ENCODE measurements at places on chromosomes 16 and 17.

GRCh38 chr17:83196366-83196765, 117.0 kb downstream of the METRNL start:
- DNase-seq: peak; percentile 40

DNA sequence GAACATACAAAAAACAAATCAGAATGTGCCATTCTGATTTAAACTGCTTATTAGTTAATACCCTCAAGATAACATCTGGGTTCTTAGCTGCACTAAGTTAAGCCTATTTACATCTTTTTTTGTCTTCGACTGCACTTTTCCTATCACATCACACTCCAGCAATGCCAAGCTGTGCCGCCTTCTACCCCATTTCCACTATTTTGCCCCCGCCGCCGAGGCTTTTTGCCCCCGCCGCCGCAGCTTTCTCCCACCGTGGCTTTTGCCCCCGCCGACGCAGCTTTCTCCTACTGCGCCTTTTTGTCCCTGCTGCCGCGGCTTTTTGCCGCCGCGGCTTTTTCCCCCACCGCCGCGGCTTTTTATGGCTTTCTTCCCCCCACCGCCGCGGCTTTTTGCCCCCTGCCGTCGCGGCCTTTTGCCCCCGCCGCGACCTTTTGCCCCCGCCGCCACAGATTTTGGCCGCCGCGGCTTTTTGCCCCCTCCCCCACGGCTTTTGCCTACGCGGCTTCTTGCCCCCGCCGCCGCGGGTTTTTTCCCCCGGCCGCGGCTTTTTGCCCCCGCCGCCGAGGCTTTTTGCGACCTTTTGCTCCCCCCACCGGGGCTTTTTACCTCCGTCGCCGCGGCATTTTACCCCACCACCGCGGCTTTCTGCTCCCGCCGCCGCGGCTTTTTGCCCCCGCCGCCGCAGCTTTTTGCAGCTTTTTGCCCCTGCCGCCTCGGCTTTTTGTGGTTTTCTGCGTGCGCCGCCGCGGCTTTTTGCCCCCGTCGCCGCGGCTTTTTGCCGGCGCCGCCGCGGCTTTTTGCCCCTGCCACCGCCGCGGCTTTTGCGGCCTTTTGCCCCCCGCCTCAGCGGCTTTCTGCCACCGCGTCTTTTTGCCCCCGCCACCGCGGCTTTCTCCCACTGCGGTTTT, 331.4 kb upstream of the WSB1 start:
- DNase-seq: no peak

DNA sequence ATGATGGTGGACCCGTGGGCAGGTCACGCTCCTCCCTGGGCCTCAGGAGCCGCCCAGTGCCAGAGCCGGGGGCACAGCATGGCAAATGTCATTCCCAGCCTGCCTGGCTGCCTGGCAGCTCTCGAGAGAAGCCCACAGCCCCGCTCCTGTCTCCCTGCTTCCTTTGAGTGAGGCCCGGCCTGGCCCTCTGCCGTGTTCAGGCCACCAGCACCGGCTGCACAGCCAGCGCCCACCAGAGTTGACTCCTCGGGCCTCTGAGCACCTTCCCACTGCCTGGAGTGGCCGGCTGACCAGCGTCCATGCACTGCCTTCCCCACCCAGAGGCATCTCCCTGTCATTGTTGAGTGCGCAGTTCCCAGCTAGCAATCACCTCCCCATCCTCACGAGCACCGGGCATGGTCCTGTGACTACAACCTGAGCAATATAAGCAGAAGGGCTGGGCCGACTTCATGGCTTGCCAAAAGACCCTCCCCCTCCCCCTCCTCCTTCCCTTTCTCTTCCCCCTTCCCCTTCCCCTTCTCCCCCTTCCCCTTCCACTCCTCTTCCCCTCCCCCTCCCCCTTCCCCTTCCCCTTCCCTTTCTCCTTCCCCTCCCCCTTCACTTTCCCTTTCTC, 11.9 kb upstream of the SLC38A10 start:
- no peak for DNase-seq

GRCh38 chr17:83008526-83008925, 70.9 kb upstream of the METRNL start:
- DNase-seq: no peak

- DNase-seq: no peak
These were observed 16.1 kb upstream of the GFAP start for GRCh38 chr17:44931376-44931775.

- DNase-seq: no peak
These were observed 8.3 kb downstream of the SOCS3 start for GRCh38 chr17:78351449-78352006.

- DNase-seq: no peak
These were observed 36.6 kb upstream of the ACSM2B start for GRCh38 chr16:20612551-20613480.

DNA sequence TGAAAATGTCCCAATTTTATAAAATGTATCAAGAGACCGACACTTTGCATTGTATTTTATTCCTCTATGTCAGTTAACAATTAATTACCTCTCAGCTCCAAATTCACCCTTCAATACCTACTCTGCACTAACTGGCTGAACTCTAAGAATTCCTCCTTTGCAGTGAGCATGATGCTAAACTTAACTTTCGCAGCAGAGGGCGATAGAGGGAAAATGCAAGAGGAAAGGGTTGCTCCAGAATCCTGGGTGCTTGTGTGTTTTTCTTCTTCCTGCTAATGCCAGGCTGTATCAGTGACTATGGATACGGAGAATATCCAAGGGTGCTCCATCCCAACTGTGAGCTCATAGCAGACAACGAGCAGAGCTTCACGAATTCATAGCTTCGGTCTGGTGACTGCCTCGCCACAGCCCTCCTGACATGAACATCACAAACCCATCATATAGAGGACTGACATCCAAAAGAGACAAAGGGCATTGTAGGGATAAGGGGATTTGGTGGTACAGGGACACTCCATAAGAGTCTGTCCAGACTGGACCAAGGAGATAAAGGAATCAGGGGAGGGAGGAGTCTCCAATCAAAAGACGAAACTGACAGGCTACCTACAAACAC, 172.9 kb downstream of the STX8 start:
- DNase-seq: no peak

DNA sequence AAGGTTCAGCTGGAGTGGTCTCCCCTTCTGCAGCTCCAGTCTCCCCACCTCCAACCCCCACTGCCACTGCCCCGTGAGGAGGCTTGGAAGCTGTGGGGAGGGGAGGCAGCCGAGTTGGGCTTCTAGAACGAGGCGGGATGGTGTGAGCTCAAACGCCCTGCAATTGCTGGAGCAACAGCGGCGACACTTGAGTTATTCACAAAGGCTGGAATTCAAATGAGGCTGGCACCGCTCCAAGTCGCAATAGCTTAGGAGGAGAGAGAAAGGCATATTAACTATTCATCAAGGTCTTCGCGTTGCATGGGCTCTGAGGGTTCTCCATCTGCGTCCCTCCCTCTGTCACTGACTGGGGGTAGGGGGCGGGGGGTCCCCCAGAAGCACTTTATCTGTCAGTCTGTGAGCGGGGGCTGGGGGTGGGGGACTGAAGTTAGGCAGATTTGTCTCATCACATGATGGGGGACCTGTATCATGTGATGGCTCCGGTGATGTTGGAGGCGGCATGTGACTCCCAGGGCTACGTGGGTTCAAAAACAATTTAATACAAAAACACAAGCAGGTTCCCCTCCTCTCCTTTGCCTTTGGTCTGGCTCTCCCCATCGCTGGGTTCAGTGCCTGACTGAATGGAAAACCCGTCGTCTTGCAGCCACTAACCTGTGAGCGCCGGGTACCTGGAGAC, 70.5 kb downstream of the RBBP6 start:
- no peak for DNase-seq

- no peak for DNase-seq
These were observed 5.4 kb downstream of the ZCCHC14 start for GRCh38 chr16:87487361-87487924.

DNA sequence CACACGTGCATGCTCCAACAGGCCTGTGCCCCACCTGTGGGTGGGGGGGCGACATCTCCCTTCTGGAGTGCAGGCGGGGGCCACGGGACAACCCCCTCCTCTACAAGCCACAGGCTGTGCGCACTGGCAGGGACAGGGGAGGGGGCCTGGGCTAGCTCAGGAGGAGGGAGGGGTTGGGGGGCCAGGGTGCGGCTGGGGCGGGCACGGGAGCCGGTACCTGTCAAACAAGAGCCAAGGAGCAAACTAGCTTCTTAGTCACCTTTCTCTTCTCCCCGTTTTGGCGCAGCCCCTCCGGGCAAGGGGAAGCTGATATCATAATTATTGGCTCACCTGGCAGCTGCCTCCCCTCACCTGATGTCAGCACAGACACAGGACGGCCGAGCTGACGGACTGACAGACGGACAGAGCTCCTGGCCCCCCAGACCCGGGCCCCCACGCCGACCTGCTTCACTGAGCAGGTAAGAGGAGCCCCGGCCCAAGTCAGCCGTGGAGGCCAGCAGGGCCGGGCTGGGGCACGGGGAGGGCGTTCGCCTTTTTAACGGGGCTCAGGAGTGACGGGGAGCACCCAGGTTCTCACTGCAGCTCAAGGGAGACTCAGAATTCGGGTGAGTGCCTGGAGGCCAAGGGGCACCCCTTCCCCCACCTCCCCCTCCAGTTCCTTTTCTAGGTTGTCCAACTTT, at the start of gene FOXN1:
TSS of gene FOXN1 (plus strand) at position 363 of the 680 bp plus-strand sequence. CDS start 17,622 bp downstream, outside the sequence.
- DNase-seq: no peak

- no peak for DNase-seq
These were observed 17.2 kb downstream of the ADAM11 start for GRCh38 chr17:44775838-44776621.

GRCh38 chr16:11114366-11115164, 141.4 kb downstream of the SOCS1 start:
- no peak for DNase-seq

DNA sequence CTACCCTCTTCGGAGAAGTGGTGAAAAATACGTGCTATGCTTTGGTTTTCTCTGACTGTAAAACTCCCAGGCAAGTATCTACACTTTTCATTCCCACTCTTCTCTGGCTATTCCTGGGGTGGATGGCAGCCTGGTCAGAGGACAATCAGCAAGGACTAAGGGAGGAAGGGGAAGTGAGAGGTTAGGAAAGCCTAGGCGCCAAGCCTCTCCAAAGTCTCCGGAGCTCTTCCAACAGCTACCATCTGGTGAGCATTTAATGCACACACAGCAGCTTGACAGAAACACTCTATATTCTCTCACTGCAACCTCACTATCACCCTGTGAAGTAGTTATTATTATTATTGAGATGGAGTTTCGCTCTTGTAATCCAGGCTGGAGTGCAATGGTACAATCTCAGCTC, 65.1 kb downstream of the WSCD1 start:
- DNase-seq: no peak

DNA sequence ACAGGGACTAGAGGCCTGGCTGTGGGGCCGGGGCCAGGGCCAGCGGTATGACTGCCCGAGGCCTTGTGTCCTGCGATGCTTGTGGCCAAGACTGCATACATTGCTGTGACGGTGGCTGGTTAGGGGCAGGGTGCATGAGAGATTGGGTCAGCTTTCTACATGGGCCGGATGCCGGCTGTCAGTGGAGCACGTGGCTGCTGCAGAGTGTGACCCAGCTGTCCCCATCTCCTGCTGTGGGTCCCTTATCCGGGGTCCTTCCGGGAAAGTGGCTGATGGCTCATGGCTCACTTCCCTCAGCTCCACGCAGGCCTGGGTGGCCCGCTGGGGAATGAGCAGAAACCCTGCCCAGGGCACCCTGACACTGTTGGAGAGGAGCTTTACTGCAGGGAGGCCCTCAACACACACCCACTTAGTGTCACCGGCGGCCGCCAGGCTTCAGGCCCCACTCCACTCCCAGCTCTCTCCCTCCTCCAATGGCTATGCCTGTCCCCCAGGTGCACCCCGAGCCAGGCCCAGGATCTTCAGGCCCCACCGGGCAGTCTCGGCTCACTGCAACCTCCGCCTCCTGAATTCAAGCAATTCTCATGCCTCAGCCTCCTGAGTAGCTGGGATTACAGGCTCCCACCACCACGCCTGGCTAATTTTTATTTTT, 808 bp upstream of the RGS11 start:
- DNase-seq: no peak

GRCh38 chr17:53186001-53186400, 636.7 kb upstream of the KIF2B start:
- DNase-seq: no peak

- DNase-seq: no peak
These were observed 621.0 kb downstream of the WWOX start for GRCh38 chr16:78720416-78720815.

- no peak for DNase-seq
These were observed 90.8 kb downstream of the ABCC12 start for GRCh38 chr16:48064971-48065370.

DNA sequence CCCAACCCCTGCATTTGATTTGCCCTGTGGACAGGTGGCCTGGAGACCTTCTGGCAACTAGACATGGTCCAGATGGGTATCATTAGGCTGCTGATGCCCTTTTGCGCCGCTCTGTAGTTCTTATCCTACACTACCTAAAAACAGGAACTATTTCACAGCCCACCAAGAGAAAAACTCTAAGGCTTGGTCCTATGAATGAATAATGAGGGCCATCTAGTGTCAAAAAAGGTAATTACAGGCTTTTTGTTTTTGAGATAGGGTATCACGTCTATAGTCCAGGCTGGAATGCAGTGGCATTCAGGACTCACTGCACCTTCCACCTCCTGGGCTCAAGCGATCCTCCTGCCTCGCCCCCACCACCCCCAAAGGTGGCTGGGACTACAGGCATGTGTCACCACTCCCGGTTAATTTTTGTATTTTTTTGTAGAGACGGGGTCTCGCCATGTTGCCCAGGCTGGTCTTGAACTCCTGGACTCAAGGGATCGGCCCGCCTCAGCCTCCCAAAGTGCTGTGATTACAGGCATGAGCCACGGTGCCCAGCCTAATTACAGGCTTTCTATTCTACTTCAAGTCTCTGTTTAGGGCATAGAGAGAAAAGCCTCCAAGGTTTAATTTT, 20.9 kb downstream of the COIL start:
- no peak for DNase-seq

- no peak for DNase-seq
These were observed 8.7 kb downstream of the CCL17 start for GRCh38 chr16:57413301-57413730.

DNA sequence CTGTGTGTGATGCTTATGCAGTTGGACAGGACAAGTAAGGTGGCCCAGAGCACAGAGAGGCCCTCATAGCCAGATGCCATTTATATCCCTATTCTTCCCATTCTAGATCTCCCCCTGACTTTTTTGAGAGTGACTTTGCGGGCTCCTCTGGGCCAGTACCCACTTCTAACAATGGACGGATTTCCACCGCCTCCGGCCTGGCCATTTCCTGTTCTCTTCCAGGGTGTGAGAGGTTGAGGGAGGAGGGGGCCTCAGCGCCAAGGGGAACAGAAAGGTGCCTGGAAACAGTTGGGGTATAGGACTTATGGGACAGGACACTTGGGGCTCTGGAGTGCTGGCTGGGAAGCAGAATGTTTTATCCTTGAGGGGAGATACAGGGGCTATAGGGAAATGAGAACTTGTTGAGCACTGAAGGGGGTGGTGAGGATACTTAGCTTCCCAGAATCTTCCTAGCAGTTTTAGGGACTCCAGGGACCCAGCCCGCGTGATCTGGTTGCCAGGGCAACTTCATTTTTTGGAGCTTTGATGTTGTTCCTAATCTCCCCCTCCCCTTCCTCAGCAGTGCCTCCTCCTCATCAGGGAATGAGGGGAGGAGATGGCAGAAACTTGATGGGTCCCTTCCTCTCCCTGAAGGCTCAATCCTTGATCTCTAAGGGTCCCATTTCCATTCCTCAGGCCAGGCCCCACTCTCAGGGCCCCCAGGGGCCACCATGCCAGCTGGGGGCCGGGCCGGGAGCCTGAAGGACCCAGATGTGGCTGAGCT, 3.6 kb downstream of the TAOK2 start:
- no peak for DNase-seq
